ENCODE measurements at places on chromosomes 4 and X.

GRCh38 chr4:139669890-139670289 lies 4.3 kb downstream of the MGST2 start:
- DNase-seq: no peak

- DNase-seq: no peak
Measured at GRCh38 chr4:16237715-16238114, 11.4 kb upstream of the TAPT1 start.

DNA sequence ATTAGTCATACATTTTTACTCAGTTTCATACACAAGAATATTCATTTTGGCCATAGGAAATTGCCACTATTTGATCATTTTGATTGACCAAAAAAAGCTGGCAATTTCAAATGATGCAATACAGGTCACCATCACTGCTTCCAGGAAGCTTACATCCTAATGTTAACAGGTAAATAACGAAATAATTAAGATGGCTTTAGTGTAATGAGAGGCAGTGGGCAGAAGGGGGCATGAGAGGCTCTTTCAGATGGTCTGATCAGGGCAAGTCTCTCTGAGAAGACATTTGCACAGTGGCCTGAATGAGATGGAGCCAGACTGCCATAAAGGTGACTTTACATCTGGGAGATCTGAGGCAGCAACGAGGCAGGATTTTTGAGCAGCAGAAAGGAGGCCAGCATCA lies 170.7 kb downstream of the SLIT2 start:
- DNase-seq: peak; percentile 9

GRCh38 chr4:37490391-37491347 lies 195.5 kb downstream of the RELL1 start:
- DNase-seq: no peak

GRCh38 chr4:168221301-168221700 lies 97.3 kb downstream of the DDX60 start:
- DNase-seq: no peak

DNA sequence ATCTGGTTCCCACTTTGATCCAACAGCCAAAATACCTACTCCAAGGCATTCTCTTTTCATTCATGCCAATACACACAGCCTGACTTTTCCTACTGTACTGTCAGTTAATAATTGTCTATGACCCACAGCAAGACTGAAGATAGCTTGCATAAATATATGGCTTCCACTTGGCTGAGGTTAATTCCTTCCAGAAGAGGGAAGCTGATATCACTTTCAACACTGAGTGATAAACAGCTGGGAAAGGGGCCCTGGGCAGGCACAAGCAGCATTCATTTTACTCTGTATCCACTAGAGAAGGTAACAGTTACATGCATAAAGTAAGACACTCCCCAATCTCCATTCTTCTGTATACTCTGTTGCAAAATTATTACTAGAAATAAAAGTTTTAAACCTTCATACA lies 200.2 kb upstream of the UGT8 start:
- DNase-seq: no peak

DNA sequence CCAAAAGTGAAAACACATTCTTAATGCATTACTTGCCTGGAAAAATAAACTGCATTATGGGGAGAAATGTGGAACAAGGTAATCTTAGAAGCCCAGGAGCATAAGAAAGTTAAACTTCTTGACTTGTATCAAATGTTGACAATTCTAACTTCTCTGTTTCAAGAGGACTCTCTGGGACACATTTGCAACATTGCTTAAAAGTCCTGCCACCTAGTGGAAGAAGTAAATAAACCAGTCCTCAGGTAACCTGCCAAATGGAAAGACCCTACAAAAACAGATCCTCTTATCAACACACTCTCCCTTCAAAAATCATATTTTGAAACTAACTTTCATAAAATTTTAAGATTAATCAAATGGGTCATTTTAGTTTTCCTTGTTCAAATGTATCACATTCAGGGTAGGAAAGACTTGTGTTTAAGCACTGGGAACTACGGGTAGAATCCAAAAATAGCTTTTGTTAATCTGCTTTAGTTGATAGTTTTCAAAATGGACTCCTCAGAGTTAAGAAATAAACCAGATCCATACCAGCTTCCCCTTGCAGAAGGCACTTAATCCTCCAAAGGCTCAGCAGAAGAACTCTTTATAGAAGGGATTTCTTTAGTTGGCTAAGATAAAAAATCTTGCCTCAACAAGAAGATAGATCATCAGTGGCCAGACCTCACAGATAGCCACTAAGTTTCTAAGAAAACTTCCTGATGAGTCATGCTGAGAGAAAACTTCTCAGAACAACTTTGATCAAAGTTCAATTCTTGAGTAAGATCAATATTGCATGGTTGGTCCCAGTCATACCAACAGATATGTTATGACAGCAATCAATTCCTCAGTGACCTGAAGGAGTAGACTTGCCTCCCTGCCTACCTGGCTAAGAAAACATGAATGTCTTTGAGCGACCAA lies 141.7 kb downstream of the HHIP start:
- peak; percentile 60 for DNase-seq

- no peak for DNase-seq
Measured at GRCh38 chr4:153791746-153792617, 3.1 kb upstream of the SFRP2 start.

DNA sequence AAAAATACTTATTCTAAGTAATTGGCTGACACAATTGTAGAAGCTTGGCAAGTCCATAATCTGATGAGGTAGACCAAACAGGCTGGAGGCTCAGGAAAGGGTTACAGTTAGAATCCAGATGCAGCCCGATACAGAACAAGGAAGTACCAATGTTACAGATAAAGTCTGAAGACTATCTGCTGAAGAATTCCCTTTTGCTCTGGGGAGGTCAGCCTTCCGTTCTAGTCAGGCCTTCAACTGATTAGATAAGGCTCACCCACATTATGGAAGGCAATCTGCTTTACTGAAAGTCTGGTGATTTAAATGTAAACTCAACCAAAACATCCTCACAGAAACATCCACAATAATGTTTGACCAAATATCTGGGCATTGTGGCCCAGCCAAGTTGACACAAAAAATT lies 7.4 kb upstream of the DYNLT3 start:
- DNase-seq: no peak

DNA sequence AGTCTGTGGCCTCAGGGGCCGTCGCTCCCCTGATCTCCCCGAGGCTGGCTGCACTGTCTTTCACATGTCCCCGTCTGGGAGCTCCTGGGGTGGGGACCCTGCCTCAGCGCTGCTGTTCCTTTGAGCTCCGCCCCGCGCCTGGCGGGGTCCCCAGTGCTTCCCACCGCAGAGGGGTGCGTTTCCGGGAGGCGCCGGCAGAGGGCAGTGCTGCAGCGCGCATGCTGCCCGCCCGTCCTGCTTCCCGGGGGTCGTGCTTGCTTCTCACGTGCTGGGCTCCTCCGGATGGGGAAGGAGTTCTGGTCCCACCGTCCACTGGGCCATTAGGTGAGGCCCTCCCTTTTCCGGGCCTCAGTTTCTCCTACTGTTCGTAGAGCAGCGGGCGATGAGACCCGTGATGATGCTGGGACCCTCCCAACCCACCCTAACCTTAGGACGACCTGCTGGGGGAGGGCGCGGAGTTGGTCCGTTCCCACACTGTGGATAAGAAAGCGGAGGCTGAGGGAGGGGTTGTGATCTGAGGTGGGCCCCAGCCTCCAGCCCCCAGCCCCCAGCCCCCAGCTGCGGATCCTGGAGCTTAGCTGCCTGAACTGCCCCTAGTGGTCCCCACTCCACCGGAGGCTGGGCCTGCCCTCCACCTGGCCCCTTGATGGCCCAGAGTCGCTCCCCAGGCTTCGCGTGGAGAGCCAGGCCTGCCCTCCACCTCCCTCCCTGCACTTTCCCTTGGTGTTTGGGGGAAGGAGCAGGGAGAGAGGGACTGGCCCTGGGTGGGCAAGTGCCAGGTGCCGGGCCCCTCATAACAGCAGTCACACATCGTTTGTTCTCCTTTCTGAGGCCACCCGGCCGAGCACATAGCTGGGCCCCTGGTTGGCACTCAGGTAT lies 15.3 kb downstream of the CPZ start:
- DNase-seq: peak; percentile 5

GRCh38 chr4:78014889-78015886 lies 41.9 kb upstream of the FRAS1 start:
- DNase-seq: no peak

DNA sequence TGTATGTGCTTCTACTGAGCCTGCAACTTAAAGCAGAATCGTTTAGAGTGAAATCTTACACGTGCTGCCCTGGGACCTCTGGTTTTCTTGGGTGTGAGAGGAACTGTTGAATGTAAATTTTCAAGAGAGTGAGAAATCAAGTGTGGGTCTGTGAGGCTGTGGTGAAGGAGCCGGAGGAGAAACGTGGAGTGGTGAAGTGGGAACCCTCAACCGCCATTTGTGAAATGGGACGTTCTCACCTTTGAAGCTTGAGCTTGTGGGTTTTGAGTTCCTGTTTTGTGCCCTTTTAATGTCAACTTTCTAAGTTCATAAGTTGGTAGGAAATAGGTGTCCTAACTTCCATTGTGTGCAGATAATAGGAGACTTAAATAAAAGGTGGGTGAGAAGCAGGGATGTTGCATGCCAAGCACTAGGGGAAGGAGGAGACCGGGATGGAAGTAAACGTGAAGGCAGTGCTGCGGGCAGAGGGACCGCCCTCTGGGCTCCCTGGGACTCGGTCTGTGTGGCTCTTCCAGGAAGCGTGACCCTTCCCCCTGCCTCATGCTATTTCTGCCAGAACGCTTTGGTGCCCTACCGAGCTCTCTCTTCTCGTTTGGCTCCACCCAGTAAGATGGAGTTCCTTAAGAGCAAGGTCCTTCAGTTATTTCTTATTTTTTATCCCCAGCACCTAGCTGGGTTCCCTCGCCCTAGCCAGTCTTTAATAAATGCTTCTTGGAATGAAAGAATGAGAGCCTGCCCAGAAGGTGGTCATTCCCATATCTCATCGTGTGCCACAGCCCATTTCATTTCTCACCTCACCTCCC lies 56.0 kb downstream of the TMEM131L start:
- no peak for DNase-seq

- no peak for DNase-seq
Measured at GRCh38 chr4:148124512-148124911, 317.7 kb downstream of the NR3C2 start.

DNA sequence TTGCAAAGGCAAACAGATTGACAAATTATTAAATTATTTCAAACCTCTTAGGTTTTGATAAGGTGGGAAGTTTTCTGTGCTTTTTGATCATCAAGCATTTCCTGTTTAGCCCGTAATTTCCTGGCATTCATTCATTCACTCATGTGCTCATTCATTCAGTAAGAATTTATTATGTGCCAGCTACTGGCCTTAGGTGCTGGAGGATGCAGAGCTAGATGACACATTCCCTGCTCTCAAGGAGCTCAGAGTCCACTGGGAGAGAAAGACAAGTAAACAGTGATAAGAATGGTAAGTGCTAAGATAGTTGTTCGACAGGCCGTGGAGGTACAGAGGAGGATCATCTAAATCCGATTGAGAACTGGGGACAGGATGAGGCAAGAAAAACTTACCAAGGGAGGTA lies 153.0 kb downstream of the DCTD start:
- DNase-seq: no peak

DNA sequence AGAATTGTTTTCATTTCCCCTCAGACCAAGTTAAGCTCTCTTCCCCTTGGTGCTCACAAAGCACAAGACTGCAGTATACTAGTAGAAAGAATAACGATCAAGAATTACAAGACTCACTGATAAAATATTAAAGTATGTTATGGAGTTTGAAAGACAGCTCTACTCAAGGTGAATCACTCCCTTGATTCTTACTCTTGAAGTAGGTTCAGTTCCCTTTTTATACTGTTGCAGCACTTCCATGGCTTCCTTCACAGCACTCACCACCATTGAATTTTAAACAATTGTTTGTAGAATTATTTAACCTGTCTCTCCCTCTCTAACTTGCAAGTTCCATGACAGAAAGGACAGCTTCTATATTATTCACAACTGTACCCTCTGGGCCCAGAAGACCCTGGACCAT lies 42.2 kb downstream of the CASK start:
- no peak for DNase-seq

GRCh38 chrX:78658845-78659744 lies at the start of gene RTL3:
Gene RTL3 (minus strand): TSS chrX:78659328. CDS start chrX:78658420, 908 bp downstream.
- DNase-seq: no peak

DNA sequence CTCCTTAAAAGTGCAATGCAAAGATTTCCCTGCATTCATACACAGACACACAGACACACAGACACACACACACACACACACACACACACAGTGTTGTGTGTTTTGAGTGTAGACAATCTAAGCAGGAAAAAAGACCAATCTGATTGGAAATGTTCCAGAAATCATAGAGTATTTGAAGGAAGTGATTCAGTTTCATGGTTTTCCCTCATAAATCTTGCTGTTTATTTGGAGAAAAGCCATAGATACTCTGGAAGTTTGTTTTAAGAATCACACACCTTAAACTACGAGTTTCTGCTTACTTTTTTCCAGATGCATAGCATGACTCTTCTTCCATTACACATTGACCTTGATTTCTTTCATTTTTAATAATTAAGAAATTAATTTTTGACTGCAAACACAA lies 298.5 kb upstream of the BMP3 start:
- no peak for DNase-seq

- no peak for DNase-seq
Measured at GRCh38 chrX:119552508-119552907, 12.7 kb downstream of the STEEP1 start.

- peak; percentile 63 for DNase-seq
Measured at GRCh38 chr4:83356899-83357661, 22.4 kb upstream of the HPSE start.

DNA sequence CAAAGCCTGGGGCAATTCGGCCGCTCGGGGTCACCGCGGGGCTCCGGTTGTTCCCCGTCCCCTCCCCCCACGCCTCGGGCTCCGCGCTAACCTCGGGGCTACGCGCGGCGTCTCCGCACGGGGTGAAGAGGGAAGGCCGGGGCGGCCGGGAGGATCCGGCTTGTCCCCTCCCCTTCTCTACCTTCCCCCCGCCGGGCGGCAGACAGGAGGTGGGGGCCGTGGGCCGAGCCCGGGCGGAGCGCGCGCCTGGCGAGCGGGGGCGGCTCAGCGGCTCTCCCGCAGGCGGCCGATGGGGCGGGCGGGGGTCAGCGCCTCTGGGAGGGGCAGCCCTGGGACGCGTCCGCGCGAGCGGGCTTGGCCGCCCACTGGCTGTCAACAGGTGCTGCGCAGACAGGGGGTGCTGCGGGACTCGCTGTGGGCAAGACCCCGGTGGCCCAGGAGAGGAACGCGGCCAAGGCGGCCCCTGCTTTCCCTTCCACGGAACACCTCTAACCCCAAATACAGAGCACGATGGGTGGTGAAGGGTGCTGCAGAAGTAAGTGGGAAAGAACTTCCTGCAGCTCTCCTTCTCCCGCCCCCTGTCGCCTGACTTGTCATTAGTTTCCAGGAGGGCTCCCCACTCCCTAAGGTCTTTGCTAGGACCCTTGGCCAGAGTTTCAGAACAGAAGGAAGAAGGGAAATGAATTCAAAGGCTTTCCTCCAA lies at the start of gene PDGFC:
Gene PDGFC, minus strand, starts transcription at position 124 of the 703 bp plus-strand sequence. CDS start 896 bp downstream, outside the sequence.
- DNase-seq: no peak
